ENCODE measurements at places on chromosomes 1 and 21.
A peak's percentile ranks its signal among the peaks of the same experiment; 100 is the strongest.

DNA sequence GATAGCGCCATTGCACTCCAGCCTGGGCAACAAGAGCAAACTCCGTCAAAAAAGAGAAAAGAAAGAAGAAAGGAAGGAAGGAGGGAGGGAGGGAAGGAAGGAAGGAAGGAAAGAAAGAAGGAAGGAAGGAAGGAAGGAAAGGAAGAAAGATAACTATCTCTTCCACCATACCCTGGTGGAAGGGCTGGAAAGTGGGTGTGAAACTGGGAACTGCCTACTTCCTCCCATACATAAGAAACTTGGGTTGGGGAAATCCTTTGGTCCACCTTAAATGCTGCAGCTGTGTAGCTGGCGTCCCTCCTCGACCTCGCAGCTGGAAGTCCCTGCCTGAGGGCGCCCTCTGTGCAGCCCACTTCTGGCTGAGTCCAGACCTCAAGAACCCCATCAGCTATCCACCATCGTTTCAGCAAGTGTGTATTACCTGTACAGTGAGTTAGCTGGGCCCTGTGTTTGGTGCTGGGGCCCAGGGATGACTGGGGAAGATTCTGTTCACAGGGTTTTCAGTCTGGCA lies 4.6 kb upstream of the FAM167B start:
- DNase-seq: peak; percentile 66

DNA sequence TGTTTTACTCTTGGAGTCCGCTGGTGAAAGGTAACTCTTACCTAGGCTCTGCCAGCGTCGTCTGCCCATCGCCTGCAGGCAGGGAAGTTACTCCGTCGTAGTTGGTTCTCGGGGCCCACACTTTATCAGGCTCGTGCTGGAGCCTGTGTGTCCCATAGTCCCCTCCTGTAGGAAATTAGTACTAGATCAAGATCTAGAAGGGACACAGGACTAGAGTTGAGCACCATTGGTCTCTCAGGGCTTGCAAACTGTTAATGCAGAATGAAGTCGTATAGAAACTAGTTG lies 940 bp downstream of the SRRM1 start:
- DNase-seq: no peak

DNA sequence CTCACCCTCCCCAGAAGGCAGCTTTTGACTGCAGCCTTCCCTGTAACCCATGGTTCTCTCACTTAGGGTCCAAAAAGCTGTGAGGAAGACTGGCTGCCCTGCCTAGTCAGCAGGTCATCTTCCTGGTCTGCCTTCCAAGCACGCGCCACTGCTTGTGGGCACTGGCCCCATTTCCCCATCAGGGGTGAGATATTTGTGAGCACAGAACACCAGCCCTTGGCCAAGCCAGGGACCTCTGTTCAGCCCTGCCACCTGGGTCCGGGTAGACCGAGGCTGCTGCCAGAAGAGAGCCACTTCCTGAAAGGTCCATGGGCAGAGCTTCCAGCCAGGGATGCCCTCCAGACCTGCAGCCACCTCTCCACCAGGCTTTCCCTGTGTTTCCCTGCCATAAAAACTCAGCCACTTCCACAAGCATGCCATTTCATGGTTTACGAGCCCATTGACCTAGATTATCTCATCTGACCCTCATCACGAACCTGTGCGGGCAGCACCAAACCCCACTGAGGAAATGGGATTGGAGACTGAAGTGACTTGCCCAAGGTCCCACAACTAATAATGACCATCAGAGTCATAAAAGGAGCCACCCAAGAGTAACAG lies 40.5 kb downstream of the GLIS1 start:
- DNase-seq: no peak

DNA sequence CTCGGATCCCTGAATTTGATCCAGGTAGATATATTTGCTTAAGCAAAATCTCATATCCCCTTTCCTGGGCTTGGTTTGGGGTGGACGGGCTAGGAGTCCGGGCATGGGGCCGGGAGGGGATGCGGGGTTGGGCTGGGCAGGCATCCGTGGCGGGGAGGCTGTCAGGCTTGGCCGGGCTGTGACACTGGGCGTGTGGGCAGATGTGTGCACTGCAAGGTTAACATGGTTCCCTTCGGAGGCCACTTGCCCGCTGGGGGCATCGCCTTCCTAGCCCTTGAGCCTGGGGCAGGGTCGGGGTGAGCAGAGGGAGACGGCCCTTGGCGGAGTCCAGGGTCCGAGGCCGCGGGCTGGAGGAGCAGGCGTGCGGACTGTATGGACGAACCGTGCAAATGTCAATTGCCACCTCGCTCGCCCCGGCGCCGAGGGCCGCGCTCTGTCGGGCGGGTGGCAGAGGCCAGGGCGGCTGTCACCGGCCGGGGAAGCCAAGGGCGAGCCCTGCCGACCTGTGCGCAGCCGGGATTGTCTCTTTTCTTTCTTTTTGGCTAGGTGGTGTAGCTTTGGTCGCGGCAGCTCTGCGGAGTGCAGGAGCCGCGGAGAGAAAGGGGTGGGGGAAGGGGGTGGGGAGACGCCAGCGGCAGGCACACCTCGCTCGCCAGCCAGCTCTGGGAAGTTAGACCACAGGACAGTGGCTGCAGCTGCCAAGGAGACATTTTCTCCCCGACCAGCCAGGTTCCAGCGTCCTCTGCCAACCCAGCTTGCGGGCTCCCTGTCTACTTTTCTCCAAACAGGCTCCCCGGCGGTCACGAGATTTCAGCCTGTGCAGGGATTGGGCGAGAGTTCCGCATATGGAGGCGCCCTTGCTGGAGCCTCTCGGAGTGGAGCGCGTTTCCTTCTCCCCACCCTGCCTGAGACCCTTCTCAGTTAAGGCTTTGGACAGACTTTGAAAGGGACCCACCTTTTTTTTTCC lies 1.3 kb downstream of the RCOR3 start:
- peak; percentile 92 for DNase-seq

DNA sequence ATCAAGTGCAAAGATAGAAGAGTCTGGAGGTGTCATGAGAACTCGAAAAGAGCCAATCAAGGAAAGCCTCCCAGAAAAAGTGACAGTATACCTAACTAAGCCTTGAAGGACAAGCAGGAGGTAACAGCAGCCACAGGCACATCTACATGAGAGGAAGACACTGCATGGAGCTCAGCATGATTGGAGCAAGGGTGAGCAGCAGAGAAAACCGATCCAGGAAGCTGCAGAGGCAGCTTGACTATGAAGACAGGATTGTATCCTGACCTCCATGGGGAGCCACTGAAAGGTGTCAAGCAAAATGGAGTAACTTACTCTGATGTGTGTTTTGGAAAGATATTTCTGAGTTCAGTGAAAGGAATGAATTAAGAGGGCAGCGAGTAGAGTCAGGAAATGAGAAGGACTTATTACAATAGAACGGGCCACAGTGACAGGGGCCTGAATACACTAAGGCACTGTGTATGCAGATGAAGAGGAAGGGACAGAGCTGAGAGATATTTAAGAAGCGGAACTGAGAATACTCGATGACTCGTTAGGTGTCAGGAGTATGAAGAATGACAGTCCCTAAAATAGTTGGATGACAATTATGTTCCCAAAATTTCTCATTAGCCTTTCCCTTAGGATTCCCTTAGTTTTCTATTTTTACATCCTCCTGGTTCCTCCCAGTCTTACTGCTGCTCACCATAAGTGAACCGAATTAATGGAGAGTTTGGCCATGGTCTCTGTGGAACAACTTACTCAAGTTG lies 139.3 kb upstream of the NFIA start:
- DNase-seq: no peak

- no peak for DNase-seq
Observed at GRCh38 chr1:178885869-178886268, 15.0 kb upstream of the ANGPTL1 start.

- no peak for DNase-seq
Observed at GRCh38 chr1:38420666-38421065, 374.1 kb upstream of the POU3F1 start.

DNA sequence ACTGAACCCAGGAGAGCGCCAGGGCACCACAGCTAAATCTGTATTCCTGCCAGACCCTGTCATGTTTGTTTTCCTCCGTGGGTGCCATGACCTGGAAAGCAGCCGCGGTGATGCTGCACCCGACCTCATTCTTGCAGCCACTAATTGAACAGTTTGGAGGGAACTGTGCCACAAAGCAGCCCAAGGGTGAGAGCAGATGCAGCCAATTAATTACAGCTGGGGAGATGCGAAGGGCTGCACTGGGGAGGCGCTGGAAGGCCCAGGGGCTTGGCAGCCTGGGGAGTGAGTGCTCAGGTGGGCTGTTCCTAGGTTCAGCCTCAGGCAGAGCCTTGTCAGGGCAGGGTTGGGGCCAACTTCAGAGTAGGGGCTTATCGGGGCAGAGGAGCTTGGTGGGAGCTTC lies 158.4 kb upstream of the CD34 start:
- DNase-seq: no peak
